ENCODE measurements at places on chromosomes 3 and 15.

DNA sequence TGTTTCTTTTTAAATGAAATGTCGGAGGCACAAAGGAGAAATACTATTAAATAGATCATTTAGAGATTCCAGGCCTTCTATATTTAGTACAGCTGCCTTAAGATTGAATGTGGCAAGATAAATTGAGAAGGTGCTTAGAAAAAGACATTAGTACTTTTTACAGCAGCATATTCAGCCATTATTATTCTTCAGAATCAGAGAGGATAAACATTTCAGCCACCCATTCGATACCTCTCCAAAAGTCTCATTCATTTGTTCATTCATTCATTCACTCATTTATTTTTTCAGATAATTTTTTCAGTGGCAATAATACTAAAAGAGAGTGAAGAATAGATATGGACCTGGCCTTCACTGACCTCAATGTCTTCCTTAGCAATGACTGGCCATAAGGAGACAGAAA lies 347.0 kb downstream of the GRM7 start:
- no peaks in the 10 kb centered on the region for H3K36me3 ChIP-seq
- no peak overlapping the region for H3K27ac ChIP-seq
- no peaks in the 10 kb centered on the region for H3K27me3 ChIP-seq
- H3K4me1 ChIP-seq: no peaks in the 10 kb centered on the region
- no peak overlapping the region for H3K4me3 ChIP-seq
- DNase-seq: no peak

- H3K27ac ChIP-seq: no peak overlapping the region
- H3K36me3 ChIP-seq: no peaks in the 10 kb centered on the region
- no peak for DNase-seq
- peaks cover 7% of the 10 kb centered on the region for H3K27me3 ChIP-seq
Observed at GRCh38 chr3:131303848-131304247, 77.7 kb upstream of the NUDT16 start.

DNA sequence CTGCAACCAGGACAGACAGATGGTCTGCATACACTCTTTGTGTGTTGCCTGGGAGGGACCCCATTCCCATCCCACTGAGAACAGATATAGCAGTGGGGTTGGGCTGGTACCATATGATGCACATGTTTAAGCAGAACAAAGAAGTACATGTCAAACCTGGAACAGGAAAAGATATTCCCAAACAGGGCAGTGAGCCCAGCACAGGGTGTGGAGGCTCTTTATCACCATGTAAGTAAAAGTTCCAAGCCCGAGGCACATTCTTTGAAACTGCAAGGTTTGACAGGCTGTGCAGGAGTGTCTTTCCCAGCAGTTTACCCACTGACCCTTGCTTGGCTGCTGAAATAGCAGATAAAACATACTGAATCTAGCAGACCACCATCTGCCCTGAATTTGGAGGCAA lies 5.3 kb upstream of the ZNF445 start:
- peaks cover 6% of the 10 kb centered on the region for H3K4me1 ChIP-seq
- no peaks in the 10 kb centered on the region for H3K27me3 ChIP-seq
- no peak overlapping the region for H3K4me3 ChIP-seq
- peaks cover 7% of the 10 kb centered on the region for H3K36me3 ChIP-seq

GRCh38 chr15:39409876-39410530 lies 170.9 kb upstream of the THBS1 start:
- no peak overlapping the region for H3K4me3 ChIP-seq
- DNase-seq: no peak
- no peak overlapping the region for H3K27ac ChIP-seq

DNA sequence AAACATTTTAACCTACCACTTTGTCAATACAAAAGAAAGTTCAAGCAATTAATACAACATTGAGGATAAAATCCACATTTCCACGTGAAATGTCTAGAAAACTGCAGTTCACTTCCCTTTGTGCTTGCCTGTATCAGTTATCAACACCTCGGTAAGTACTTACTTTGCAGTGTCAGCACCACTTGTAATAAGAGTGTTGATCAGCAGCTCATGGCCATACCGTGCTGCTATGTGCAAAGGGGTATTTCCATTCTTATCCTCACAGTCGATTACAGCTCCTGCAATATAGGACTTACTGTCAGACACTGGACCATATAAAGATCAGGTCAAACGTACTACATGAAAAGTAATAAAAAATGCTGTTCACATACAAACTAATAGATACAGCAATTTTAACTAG lies 84.4 kb downstream of the ANKRD28 start:
- no peaks in the 10 kb centered on the region for H3K4me1 ChIP-seq
- no peak overlapping the region for H3K27ac ChIP-seq
- H3K36me3 ChIP-seq: peaks cover 13% of the 10 kb centered on the region
- H3K27me3 ChIP-seq: no peaks in the 10 kb centered on the region
- DNase-seq: no peak

DNA sequence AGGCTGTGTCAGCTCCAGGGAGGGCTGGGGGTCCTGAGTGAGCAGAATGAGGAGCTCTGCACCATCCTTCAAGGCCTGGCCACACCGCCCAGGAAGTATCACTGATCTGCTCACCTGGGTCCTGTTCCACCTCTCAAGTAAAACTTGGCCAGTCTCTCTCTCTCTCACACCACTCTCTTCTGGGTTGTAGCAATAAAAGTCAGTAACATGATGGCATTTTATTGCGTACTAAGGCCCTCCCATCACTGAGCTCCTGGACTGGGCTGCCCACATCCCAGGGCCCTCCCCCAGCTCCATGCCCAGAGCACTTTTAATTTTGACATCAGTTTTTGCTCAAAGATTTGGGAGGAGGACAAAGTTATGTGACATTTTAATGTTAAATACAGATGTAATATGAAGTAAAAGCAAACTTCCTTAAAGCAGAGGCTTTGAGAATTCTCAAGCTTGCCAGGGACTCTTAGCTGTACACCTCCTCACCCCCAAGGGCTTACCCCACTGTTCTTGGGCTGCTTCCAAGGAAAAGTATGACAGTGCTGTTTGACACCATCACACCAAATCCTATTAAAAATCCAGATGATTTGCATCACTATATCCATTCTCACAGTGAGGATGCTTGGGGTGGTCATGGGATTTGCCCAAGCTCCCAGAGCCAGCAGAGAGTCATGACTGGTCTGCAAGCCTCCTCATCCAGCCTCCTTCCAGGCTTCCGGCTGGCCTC lies 105.1 kb upstream of the SLCO2A1 start:
- H3K27ac ChIP-seq: no peak overlapping the region
- H3K4me3 ChIP-seq: no peak overlapping the region
- DNase-seq: no peak
- peaks cover 11% of the 10 kb centered on the region for H3K36me3 ChIP-seq
- H3K27me3 ChIP-seq: no peaks in the 10 kb centered on the region

DNA sequence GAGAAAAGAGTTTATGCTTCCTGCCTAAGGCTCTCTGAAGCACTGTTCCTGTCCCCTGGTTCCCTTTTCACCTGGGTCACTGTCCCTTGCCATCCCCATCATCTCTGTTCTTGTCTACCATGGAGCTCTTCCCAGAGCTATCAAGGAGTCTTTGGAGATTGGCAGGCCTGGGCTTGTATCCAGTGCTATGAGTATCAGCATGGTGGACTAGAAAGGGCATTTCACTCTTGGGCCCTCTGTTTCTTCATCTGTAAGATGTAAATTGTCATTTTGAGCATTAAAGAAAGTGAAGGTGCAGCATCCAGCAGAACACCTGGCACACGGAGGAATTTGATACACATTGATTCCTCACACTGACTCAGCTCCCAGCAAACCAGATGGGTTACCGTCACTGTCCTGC lies 388.2 kb downstream of the CACNA2D3 start:
- peaks cover 3% of the 10 kb centered on the region for H3K27me3 ChIP-seq
- no peaks in the 10 kb centered on the region for H3K4me1 ChIP-seq
- no peak overlapping the region for H3K27ac ChIP-seq
- no peak for DNase-seq
- no peak overlapping the region for H3K4me3 ChIP-seq

- peaks cover 2% of the 10 kb centered on the region for H3K4me1 ChIP-seq
- H3K4me3 ChIP-seq: no peak overlapping the region
- H3K36me3 ChIP-seq: no peaks in the 10 kb centered on the region
- no peak overlapping the region for H3K27ac ChIP-seq
- no peaks in the 10 kb centered on the region for H3K27me3 ChIP-seq
Observed at GRCh38 chr15:64763874-64764273, 11.5 kb downstream of the RBPMS2 start.
